Heart left ventricle (tissue), 16 donors: ENCODE measurements at places on chromosomes 6 and 20. TPM values are rescaled to one million over a fixed set of nuclear protein-coding genes. Genes with fewer than 3 reads are reported as not detected.
A peak's percentile ranks its signal among the peaks of the same experiment; 100 is the strongest.

DNA sequence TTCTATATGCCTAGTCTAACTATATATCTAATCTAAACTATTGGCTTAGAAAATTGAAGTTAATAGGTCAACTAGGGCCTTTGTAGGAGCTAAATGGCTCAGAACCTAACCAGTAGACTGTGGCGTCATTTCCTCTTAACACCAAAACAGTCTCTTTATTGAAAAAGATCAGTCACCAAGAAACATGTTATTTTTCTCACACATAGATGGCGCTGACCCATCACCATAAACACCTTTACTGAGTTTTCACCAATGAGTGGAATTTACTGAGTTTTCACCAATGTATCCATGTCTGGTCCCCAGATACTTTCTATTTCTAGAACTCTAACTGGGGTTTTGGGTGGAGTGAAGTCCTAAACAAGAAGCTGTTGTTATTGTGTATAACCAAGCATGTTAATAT, 636.0 kb downstream of the BCKDHB start:
- DNase-seq = peak; percentile 6

DNA sequence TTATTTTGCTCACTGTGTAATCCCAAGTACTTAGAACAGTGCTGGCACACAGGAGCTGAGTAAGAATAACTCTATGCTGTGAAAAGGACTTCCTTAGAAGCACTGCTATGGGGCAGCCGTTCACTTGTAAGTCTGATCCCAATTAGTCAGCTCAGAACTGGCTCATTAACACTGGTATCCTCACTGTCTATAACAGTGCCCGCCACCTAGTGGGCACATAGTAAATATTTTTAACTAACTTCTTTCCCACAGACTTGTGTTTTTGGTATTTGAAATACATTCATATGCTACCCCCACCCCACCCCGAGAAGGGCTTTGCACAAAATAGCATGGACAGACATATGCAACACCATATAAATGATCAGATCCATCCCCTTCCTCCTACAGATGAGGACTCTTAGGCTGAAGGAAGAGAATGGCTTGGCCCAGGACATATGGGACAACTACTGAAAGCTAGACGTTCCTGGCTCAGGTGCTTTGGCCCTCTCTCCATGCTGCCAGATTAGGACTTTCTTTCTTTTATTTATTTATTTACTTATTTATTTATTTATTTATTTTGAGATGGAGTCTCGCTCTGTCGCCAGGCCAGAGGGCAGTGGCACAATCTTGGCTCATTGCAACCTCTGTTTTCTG, 47.1 kb downstream of the DST start:
- no peak for DNase-seq

DNA sequence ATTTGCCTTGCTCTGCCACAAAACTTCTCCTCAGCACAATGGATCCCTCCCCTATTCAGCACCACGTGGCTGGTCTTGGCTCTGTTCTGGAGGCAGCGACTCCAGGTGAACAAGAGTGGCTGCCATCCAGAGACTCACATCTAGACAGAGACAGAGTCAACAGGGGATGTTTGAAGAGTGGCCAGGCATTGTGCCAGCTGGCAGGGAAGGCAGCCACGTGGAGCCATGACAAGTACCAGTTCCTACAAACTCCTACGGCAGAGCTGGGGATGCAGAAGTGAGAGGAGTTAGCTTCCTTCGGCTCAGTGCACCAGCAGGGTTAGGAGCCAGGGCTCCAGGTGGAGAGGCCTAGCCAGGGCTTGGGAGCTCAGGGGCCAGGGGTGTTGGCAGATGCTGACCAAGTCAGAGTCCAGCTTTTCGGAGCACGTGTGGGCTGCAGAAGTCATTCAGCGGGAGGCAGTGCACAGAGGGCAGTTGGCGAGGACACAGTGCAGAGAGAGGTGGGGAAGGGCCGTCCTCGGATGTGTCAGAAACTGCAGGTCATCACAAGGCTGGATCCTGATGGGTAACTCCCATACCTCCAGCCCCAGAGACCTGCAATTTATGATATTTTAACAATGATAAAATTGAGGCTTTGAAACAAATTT, 171.7 kb upstream of the PDE10A start:
- DNase-seq = peak; percentile 65

GRCh38 chr20:13333036-13333435, 112.0 kb downstream of the ISM1 start:
- no peak for DNase-seq

DNA sequence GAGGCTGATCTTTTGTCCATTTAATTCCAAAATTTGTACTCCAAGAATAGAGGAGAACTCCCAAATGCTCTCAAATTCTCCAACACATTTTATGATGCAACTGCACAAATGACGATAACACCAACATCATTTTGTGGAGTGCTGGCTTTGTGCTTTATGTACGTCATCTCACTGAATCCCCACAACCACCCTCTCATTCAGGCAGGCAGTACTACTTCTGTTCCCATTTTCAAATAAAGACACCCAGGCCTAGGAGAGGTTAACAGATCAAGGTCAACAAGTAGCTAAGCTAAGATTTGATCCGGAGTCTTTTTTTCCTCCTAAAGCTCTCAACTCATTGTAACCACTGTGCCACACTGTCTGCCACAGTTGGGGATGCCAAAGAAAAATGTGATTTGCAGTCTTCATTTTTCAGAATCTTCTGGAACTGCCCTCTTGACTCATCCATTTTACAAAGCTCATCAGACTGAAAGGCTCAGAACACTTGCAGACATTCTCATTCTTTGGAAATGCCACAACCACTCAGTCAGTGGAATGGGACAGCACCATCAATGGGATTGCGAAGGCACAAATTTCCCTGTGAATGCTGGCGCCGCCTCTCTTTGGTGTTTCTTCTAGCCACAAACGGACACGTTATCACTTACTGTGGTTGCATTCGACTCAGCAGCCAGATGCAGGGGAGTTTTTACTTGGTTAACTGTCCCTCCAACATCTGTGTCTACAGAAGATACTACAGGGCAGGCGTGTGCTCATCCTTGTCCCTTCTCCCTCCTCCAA, 184.4 kb downstream of the GJA10 start:
- DNase-seq = no peak

ZC2HC1B gene
- total RNA-seq = not detected

ADGB gene
- not detected for total RNA-seq

SLC32A1 gene
- not detected for total RNA-seq

DOK5 gene
- total RNA-seq = 5.2 TPM

COX4I2 gene
- 21.2 TPM for total RNA-seq

RNF144B gene
- total RNA-seq = 9.6 TPM

PPIL1 gene
- 39.1 TPM for total RNA-seq

KIF16B gene
- 23.6 TPM for total RNA-seq
